ENCODE measurements at places on chromosomes 12 and 14. TPM values are rescaled to one million over a fixed set of nuclear protein-coding genes. Genes with fewer than 3 reads are reported as not detected.

- no peak for DNase-seq
Measured at GRCh38 chr12:123957196-123957595, 15.4 kb downstream of the CCDC92 start.

DNA sequence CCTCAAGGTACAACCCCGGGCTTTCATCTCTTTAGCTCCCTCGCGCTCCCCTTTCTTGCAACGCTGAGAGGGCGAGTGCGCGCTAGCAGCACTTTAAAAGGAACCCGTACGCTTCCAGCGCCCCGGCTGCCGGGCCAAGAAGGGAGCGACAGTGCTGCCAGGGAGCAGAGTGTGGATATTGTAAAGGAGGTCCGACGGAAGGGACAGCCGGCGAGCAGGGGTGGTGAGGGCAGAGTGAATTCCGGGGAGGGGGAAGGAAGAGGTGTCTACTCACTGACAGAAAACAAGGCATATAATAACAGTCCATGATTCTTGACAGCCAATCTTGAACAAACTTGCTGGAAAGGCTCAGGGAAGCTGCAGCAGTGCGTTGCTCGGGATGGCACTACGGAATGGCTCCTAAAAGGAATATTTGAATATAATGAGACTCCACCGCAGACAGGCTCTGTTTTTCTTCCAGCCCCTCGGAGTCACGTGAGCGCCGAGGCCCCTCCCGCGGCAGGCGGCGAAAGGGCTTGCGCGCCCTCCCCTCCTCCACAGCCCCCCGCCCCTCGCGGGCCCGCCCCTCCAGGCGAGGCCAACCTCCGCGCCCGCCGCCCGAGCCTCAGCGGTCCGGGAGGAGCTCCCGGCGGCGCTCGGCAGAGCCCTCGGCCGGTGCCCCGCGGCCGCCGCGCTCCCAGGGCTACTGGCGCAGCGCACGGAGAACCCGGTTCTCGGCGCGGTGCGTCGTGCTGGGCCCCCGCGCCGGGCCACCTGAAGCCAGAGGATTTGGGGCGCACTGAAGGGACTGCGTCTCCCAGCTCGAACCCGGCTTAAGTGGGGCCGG is 3.4 kb downstream of the BMP4 start:
- peak; percentile 88 for DNase-seq

The GNPTAB gene
- 55.2 TPM for total RNA-seq

The NOXRED1 gene
- 0.14 TPM for total RNA-seq

- DNase-seq = no peak
Measured at GRCh38 chr14:89807892-89808291, 146.6 kb downstream of the EFCAB11 start.

The KRT82 gene
- total RNA-seq = not detected

GRCh38 chr14:81818271-81818670 is 284.6 kb upstream of the SEL1L start:
- DNase-seq = no peak

The OTUB2 gene
- total RNA-seq = 0.27 TPM

The RNASE3 gene
- not detected for total RNA-seq

DNA sequence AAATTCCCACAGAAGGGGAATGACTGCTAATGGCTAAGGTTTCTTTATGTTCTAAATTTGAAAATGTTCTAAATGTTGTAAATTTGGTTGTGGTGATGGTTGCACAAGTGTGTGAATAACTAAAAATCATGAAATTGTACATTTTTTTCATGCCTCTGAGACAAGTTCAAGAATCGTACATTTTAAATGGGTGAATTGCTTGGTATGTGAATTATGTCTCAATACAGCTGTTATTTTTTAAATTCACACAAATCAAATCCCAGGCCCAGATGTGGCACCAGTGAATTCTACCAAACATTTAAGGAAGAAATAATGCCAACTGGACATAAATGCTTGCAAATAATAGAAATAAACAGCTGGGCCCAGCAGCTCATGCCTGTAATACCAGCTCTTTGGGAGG is 28.6 kb upstream of the RND1 start:
- no peak for DNase-seq

The C12orf57 gene
- 227 TPM for total RNA-seq

The ALDH1L2 gene
- total RNA-seq = 3.0 TPM

Measured in left ventricle myocardium inferior (tissue), 1 donor.